ENCODE measurements at places on chromosomes 1 and 21.

- no peak for DNase-seq
Measured at GRCh38 chr1:203268901-203269653, 36.2 kb upstream of the BTG2 start.

DNA sequence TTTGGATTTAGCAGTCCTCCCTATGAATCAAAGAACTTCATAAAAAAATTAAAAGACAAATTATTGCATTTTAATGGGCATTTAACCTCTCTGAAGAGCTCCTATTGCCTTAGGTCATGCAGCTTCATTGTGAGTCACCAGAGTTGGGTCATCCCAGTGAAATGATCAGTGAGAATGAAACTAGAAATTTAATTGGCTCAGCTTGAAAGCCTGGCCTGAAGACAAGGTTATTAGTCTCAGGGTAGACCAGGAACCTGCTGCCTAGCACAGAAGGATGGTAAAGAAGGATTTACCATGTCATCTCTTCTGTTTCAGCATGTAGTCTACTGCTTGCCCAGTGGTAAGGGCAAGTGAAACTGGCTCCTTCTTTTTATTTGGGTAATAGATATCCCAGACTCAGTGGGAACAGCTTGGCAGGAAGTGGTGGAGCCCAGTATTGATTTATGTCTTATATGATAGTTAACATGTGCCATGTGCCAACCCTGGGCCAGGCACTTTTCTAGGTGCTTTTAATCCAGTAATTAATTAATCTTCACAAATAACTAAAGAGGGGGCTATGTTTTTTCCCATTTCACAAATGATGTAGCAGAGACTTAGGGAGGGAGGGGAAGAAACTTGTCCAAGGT, 23.6 kb downstream of the LAMC2 start:
- no peak for DNase-seq

DNA sequence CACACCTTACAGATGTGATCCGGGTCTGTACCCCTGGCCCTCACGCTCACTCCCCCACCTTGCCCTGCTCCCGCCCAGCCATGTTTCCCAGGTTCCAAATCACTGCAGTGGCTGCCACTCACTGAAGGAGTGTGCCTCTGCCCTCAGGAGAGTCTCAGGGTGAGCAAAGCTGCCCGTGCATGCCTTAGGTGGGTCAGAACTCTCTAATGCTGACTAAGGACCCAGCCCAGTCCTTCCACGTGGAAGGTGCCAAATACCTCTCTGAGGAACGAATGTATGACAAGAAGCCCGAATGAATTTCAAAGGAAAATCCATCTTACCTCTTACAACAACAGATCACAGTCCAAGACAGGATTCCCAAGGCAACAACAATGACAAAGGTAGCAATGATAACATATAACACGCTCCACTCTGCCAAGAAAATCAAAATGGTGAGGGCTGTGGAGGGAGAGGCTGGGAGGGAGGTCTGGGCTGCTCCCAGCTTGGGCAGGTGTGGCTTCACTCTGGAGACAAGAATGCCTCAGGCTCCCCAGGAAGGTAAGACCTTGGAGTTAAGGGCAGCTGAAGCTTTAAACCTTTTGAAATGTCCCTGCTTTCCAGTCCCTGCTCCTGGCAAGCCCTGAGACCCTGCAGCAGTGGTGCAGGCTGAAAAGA, 115.2 kb downstream of the KIAA0319L start:
- no peak for DNase-seq

- no peak for DNase-seq
Measured at GRCh38 chr21:34722684-34723300, 54.0 kb downstream of the CLIC6 start.

DNA sequence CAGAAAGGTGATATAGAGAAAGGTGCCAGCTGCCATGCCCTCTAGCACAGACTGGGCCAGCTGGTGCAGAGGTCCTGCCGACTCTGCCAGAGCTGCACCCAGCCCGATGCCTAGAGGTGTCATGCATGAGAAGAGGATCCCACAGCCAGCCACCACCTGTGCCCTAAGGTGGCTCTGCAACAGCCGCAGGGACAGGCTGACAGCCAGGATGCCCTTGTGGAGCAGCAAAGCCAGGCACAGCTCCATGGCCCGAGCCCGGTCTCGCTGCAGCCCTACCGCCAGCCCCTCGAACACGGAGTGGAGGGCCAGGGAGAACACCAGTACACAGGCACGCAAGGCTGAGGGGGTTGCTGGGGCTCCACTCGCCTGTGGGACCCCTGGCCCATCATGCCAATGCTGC, 1.8 kb upstream of the CRTC2 start:
- DNase-seq = no peak

DNA sequence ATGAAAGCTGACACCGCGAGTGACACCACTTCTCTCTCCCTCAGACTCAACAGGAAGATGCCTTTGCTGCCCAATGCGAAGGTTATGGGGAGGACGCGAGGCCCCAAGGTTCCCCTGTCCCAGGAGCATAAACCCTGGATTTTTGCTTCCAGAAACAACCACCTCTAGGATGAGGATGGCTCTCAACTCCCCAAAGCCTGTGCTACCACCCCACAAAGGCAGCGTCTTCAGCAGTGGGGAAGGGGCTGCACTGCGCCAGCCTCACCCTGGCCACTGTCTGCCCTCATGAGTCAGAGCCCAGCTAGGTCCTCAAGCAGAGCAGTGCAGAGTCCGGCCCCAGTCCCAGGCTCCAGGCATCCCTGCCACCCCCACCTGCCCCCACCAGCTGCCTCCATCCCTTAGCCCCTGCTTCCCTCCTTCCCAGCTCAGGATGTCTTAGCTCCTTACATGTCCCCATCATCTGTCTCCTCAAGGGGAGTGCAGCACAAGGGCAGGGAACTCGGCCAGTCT, 6.9 kb upstream of the SRARP start:
- no peak for DNase-seq

- no peak for DNase-seq
Measured at GRCh38 chr1:156108664-156109241, 5.8 kb upstream of the LMNA start.

GRCh38 chr1:244159646-244160045, 108.6 kb downstream of the ZBTB18 start:
- DNase-seq = no peak

- no peak for DNase-seq
Measured at GRCh38 chr1:169108863-169109560, 2.5 kb downstream of the ATP1B1 start.

GRCh38 chr21:36575306-36575705, 95.4 kb upstream of the CLDN14 start:
- DNase-seq = no peak

DNA sequence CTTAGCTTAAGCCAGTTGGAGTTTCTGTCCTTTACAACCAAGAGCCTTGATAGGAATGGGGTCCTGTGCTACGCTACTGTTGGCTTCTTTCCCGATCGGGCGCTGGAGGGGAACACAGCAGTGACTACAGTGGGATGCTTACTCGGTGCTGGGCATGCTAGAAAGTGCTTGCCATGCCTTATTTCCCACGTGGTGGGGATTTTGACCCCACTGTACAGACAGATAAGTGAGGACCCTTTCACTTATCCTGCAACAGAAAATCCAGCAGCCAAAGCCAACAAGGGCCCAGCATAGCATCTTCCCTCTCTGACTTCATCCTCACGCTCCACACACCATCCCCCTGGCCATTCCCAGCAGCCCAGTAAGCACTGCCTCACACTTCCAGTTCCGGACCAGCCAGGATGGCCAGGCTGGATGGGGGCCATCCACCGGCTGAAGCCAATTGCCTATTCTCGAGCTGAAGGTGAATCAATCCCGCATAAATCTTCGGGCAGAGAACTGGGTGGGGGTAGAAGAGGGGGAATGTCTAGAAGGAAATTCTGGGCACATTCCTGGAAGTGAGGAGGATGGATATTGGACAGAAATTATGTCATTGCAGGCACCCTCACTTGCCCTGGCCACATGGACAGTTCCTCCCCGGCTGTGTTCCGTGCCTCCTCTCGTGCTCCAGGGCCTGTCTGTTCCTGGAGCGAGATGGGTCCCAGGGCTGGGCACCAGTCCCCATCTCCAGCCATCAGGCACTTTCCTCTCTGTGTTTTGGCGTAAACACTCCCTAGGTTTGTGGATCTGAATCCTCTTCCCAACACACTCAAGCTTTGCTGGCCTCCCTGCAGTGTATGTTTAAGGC, 2.0 kb upstream of the ABCG1 start:
- no peak for DNase-seq

DNA sequence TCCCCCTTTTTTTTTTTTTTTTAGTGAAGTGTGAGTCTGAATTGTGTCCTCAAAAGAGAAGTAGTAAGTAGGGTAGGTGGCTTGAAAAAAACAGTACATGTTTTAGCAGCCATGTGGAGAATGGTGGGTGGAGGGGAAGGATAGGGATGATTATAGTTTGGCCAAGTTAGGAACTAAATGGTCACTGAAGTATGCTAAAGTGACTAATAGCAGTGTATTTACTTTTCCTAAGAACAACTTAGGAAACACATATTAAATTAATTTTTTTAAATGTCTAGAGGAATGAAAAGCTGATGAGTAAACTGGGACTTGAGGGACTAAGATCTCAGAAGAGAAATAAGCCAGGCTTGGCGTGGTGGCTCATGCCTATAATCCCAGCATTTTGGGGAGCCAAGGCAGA, 55.5 kb downstream of the PLA2G4A start:
- no peak for DNase-seq

DNA sequence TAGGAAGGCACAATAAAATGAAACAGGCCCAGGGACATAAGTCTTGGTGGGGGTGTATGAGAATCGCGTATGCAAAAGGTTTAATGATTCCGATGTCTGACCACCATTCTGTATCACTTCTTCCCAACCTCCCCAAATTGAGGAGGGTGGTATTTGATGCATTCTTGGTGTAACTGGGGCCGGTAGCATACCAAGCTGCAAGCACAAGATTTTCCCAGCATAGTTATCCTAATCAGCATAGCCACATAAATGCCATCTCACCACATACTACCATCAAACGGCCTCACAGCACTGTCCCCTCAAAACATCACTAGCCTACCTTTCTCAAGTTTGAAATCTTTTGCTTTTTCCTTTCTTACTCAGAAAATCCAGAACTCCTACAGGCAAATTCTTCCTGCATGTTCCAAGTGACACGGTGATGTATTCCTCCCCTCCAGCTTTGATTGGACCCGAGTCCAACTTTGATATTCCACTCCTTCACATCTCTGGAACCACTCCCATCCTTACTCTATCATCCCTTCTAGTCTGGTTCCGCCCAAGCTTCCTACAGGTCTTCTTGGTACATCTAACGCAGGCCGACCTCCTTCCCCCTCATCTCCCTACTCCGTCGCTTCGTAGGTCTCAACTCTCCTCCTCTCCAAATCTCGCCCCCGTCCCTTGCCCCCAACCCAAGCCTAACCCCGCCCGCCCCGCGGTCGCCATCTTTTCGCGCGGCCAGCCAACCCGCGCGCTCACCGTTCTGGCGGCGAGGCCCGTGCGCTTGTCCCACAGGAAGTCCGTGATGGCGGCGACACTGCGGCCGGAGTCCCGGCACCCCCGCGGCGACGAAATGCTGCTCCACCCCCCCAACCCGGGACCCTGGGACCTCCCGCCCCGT, 600 bp downstream of the CLK2 start:
- no peak for DNase-seq

DNA sequence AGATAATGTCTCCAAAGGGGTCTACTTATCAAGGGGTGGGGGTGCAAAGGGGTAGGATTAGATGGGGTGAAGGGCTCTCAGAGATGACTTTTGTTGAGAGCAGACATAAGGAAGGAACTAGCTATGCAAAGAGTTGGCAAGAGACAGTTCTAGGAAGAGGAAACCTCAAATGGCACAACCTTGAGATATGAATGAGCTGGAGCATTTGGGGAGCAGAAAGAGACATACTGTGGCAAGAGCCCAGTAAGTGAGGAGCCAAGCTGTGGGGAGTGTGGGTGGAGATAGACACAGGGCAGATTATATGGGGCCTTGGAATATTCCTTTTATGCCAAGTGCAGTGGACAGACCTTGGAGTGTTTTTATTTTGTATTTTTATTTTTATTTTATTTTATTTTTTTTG, 84.8 kb upstream of the BTG3 start:
- DNase-seq = no peak

- no peak for DNase-seq
Measured at GRCh38 chr1:224541901-224542630, 74.1 kb upstream of the CNIH3 start.

Measured in stimulated activated CD8-positive, alpha-beta memory T cell treated with anti-CD3 and anti-CD28 coated beads, Interleukin-4, amount 100 ng/mL, for 1 hour (primary cell).